ENCODE measurements at places on chromosomes 7 and 10. TPM values are rescaled to one million over a fixed set of nuclear protein-coding genes. Genes with fewer than 3 reads are reported as not detected.

DNA sequence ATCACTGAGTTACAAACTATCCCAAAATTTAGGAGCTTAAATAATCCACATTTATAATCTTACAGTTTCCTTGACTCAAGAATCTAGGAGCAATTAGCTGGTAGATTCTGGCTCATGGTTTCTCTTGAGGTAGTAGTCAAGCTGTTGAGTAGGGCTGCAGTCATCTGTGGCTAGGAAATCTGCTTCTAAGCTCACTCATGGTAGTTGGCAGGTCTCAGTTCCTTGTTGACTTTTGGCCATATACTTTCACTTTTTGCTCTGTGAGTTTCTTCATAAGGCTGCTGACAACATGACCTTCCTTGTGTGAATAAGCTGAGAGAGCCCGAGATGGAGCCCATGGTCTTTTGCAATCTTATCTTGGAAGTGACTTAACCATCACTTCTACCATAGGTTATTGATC is 10.8 kb upstream of the ETV1 start:
- H3K4me3 ChIP-seq = no peak overlapping the region
- DNase-seq = no peak
- H3K4me1 ChIP-seq = no peaks in the 10 kb centered on the region
- H3K36me3 ChIP-seq = no peaks in the 10 kb centered on the region
- no peak overlapping the region for H3K27ac ChIP-seq

GRCh38 chr10:12661671-12662070 is 312.3 kb downstream of the CAMK1D start:
- no peak overlapping the region for H3K27ac ChIP-seq
- H3K4me1 ChIP-seq = peaks cover 9% of the 10 kb centered on the region
- no peaks in the 10 kb centered on the region for H3K27me3 ChIP-seq

- H3K27me3 ChIP-seq = peaks cover 65% of the 10 kb centered on the region
- H3K4me3 ChIP-seq = peak overlapping the region; percentile 47
- no peaks in the 10 kb centered on the region for H3K36me3 ChIP-seq
These were observed 12.3 kb downstream of the CNPY1 start for GRCh38 chr7:155533827-155534690.

- H3K4me1 ChIP-seq = no peaks in the 10 kb centered on the region
- no peaks in the 10 kb centered on the region for H3K36me3 ChIP-seq
- no peak for DNase-seq
These were observed 167.4 kb downstream of the FZD1 start for GRCh38 chr7:91431601-91432000.

DNA sequence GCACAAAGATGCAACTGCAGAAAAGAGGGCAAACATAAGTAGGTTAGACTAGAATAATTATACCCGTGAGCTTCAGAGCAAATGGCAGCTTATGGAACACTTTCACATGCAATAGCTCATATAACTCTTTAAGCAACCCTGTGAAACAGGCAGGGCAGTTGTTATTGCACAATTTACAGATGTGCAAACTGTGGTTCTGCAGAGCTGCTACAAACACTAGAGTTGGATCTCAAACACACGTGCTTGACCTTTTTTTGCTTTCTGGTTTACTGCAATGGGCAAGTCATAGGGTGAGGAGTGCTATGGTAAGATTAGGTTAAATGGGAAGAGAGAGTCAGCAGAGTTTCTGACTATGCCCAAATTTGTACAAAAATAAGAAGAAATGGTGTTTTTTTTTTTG is 610.8 kb downstream of the GATA3 start:
- peaks cover 6% of the 10 kb centered on the region for H3K27me3 ChIP-seq
- no peak overlapping the region for H3K27ac ChIP-seq
- no peaks in the 10 kb centered on the region for H3K4me1 ChIP-seq
- H3K4me3 ChIP-seq = no peak overlapping the region
- no peaks in the 10 kb centered on the region for H3K36me3 ChIP-seq

GRCh38 chr10:111999205-111999914 is 184.2 kb downstream of the GPAM start:
- no peak for DNase-seq
- no peaks in the 10 kb centered on the region for H3K4me1 ChIP-seq
- peaks cover 5% of the 10 kb centered on the region for H3K27me3 ChIP-seq
- no peaks in the 10 kb centered on the region for H3K36me3 ChIP-seq
- no peak overlapping the region for H3K27ac ChIP-seq
- no peak overlapping the region for H3K4me3 ChIP-seq

The POP7 gene
- 42.2 TPM for total RNA-seq

The OGDH gene
- 103 TPM for total RNA-seq

- H3K4me1 ChIP-seq = peaks cover 10% of the 10 kb centered on the region
- no peaks in the 10 kb centered on the region for H3K36me3 ChIP-seq
- no peak overlapping the region for H3K4me3 ChIP-seq
- H3K27ac ChIP-seq = no peak overlapping the region
These were observed 2.1 kb downstream of the CAV2 start for GRCh38 chr7:116501425-116502167.
